ENCODE measurements at places on chromosomes 11 and 22.
A peak's percentile ranks its signal among the peaks of the same experiment; 100 is the strongest.

GRCh38 chr11:84833488-84834088 lies 793.6 kb downstream of the DLG2 start:
- no peak for DNase-seq

GRCh38 chr11:7571640-7572000 lies 57.8 kb downstream of the PPFIBP2 start:
- peak; percentile 25 for DNase-seq

- DNase-seq, result no peak
Measured at GRCh38 chr11:114886644-114887265, 208.4 kb downstream of the NXPE2 start.

DNA sequence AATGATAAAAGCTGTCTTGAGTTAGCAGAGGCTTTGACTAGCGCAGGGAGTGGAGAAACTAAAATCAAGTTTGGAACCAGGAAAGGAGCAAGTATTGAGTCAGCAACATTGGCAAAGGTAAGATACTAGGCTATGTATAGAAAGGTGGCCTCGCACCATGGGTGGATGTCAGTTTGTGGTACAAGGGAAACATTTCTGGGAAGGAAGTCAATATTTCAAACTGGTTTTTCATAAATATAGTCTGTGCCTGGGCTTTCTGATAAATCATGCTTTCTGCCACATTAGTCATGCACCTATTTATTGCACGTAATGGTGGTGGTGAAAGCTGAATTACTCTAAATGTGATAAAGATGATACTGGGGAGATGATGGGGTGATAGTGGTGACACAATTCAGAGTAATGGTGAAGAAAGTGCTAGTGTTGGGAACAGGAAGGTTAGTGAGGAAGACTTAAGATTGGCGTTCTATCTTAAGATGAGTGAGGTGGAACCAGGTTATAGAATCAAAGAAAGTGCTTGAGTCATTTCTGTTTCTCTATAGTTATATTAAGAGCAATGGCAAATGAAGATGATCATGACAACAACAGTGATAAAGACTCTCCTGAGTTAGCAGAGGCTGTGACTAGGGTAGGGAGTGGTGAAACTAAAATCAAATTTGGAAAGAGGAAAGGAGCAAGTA lies 729.0 kb downstream of the FAM181B start:
- peak; percentile 11 for DNase-seq

DNA sequence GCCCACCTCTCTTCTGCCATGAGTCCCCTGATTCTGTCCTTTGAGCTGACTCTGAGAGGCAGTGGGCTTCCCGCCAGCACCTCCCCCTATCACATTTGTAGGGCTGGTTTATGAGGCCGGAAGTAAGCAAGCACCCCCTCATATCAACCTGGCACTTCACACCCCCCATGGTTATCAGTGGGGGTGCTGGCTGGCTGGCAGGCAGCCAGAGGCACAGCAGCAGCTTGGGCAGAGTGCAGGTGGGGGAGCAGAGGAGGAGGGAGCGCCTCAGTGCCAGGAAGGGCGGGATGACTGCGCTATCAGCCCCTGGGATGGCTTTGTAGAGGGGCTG lies 22.9 kb upstream of the CHRM4 start:
- no peak for DNase-seq

DNA sequence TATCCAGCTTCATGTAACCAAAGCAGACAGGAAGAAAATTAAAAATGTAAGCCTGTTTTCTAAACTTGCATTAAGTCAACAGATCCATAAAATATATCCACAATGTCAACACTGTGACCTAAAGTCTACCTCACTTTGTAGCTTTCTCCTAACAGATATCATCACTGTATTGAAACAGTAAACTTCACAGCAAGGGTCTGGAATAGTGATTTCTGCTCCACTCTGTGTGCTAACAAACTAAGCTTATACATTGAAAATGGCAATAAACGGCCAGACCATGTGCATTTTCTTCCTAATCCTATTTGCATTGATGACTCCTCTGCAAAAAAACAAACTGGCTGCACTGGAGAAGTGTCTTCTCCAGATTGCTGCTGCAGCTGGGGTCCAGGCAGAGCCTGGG lies 26.8 kb downstream of the CADM1 start:
- DNase-seq, result no peak

GRCh38 chr11:106632283-106632682 lies 386.0 kb downstream of the GUCY1A2 start:
- no peak for DNase-seq

GRCh38 chr11:132717824-132718223 lies 814.5 kb downstream of the OPCML start:
- DNase-seq, result no peak

- peak; percentile 30 for DNase-seq
Measured at GRCh38 chr11:64998141-64998540, 1.4 kb upstream of the BATF2 start.

DNA sequence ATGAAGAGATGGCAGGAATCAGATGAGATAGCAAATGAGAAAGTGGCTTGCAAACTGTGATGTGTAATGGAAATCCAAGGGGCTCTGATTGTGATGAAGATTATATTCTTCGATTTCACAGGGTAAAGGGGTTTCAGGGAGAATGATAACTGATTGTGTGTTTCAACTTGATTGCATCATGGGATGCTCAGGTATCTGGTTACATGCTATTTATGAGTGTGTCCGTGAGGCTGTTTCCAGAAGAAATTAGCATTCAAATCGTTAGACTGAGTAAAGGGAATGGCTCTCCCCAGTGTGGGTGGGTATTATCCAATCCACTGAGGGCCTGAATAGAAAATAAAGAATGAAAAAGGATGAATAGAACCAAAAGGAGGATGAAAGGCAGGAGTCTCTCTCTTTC lies 278.7 kb upstream of the LARGE1 start:
- DNase-seq, result no peak

DNA sequence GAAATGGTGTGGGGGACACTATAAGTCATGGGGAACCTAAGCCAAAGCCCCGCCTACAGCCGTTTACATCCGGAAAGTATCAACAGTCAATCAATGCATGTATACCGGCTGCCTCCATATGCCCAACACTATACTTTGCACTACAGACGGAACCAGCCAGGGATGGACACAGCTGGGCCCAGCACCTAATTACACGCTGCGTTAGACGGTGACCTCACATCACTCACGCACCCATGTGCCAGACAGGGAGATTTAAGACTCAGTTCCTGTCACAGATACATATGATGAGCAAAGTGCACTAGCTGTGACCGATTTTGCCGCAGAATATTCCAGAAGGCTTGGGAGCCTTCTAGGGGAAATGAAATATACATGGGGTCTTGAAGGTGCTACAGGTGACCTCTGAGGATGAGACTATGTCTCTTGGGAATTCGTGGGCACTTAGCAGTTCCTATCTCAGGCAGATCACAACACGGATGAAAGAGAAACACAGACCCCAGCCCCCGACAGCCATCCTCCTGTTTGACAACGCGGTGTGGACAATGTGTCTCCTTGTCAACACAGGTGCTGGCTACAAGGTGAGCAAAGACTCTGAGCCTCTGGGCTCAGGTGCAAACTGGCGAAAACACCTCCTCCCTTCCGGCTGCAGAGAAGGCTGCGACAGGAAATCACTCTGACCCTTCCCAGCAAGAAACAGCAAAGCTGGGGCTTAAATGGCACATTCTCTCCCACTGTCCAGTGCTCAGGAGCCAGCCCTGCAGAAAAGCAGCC lies 8.0 kb downstream of the AHNAK start:
- DNase-seq, result no peak

GRCh38 chr22:44261164-44261860 lies 51.4 kb downstream of the SHISAL1 start:
- no peak for DNase-seq

DNA sequence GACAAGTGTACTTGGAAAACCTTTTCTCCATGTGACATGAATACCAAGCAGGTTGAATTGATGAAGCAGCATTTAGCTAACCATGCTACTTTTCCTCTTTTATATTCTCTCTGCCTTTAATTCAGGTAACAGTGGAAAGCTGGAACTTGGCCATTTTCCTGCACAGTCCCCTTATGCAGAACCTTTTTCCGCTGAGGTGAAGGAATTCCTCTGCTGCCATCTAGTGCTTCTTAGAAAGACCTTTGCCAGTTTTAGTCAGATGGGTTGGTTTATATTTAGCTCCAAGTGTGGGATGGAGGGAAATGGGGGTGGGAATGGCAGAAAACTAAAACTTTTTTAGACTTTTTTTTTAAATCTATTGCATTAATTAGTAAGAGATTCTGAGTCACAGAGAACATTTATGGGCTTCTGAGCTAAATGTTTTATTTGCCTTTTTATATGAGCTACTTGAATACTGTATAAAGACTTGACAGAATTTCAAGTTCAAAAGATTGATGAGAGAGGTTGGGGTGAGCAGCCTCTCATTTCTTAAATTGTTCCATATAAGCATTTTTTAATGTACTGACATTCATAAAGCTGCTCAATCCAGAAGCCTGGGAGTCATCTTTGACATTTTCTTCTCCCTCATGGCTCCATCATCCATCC lies 153.9 kb upstream of the ZC3H12C start:
- DNase-seq, result no peak

DNA sequence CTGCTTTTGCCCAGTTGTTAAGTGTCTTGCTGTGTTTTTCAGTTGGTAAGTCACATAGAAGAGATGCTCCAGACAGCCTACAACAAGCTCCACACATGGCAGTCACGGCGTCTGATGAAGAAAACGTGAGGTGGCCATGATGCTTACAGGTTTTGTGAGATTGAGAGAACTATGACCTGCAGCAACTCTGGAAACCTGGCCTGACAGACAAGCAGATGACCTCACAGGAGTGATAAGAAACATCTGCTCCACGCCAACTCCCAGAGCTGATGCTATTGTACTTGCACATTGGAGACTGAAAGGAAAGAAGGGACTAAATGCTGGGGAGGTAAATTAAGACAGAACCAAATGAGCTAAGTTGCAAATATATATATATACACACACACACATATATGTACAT lies 28.6 kb upstream of the LDHA start:
- DNase-seq, result no peak

DNA sequence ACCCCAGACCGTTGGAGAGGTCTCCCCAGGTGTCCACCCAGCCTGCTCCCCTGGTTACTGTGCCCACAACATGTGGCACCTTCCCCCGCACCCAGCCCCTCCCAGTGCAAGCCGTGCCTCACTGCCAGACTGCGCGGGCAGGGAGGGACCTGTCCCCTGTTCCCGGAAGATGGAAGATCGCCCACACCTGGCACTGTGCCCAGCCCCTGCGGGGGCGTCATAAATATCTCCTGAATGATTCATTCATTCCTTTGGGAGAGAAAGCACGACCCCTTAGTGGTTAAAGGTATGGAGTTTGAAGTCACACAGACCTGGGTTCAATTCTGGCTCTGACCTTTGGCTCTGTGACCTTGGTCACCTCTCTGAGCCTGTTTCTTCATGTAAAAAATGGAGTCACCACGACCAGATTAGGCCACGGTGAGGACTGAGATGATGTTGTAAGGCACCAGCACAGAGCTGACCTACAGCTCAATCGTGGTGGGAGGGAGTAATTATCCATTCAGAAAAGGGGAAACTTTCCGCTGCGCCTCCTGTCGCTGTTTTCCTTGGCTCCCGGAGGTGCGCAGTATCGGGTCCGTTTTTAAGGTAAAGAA lies 497 bp upstream of the SYT12 start:
- no peak for DNase-seq

- no peak for DNase-seq
Measured at GRCh38 chr11:85771568-85771967, 39.4 kb downstream of the SYTL2 start.

- DNase-seq, result no peak
Measured at GRCh38 chr11:66950112-66950535, 8.1 kb downstream of the PC start.

Data from stimulated activated CD4-positive, alpha-beta T cell treated with anti-CD3 and anti-CD28 coated beads, Interleukin-12 subunit alpha, Interleukin-12 subunit beta, amount 100 ng/mL, for 48 hours (primary cell).